ENCODE measurements at places on chromosomes 3 and 15.

DNA sequence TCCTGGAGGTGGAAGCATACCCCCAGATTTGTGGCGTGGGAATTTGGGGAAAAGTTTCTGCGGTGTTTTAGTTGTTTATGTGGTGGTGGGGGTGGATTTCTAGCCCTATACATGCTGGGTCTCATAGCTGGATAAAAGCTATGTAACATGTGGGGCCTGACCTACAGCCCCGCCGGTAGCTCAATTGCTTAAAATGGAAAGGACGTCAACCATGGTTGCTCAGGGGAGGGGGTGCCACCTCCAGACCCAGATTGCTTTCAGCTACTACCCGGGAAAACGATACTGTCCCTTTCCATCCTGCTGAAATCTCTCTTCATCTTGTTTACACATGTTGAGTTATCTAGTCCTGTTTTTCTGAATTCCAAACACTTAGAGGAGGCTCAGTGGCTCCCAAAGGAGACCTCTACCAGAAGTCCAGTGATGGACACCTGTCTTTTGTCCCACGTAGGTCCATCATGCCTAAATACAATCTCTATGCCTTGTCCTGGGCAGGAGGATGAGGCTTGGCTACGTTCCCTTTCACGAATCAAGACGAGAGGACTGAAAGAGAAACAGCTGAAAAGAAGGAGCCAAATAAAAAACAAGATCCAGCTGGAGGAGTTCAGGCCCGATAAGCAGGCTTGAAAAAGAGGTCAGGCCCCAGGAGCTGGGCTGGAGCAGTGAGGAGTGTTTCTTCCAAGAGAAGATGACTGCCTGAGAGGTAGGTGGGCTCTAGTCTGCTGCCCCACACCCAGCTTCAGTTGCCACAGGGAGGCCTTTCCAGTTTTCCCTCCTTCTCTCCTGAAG is 72.1 kb upstream of the TPRG1 start:
- DNase-seq = no peak

DNA sequence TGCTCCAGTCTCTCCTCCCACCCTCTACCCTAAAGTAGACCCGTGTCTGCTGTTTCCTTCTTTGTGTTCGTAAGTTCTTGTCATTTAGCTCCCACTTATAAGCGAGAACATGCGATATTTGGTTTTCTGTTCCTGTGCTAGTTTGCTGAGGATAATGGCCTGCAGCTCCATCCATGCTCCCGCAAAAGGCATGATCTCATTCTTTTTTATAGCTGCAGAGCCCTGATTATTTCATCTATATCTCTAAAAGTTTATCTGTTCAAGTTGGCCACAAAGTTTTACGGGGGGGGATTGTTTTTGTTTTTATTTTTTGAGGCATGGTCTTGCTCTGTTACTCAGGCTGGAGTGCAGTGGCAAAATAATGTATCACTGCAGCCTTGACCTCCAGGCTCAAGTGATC is 4.4 kb upstream of the NEO1 start:
- DNase-seq = no peak

- DNase-seq = no peak
These were observed 78.5 kb downstream of the KLHL25 start for GRCh38 chr15:85716261-85716660.

DNA sequence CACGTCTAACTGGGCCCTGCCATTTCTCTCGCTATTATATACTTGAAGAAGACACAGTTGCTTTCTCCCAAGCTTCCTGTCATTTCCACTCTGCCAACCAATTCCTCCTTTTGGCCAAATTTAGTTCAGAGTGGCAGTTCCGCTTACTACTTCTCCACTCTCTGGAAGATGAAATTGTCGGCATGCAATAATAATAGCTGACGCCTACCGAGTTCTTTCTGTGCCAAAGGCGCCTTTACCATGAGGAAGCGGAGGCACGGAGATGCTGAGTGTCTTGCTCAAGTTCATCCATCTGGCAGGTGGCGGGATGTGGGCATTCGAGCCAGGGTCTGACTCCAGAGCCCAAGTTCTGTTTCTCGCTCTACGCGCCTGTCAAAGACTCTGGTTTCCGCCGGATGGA is 14.6 kb upstream of the NRROS start:
- DNase-seq = no peak

DNA sequence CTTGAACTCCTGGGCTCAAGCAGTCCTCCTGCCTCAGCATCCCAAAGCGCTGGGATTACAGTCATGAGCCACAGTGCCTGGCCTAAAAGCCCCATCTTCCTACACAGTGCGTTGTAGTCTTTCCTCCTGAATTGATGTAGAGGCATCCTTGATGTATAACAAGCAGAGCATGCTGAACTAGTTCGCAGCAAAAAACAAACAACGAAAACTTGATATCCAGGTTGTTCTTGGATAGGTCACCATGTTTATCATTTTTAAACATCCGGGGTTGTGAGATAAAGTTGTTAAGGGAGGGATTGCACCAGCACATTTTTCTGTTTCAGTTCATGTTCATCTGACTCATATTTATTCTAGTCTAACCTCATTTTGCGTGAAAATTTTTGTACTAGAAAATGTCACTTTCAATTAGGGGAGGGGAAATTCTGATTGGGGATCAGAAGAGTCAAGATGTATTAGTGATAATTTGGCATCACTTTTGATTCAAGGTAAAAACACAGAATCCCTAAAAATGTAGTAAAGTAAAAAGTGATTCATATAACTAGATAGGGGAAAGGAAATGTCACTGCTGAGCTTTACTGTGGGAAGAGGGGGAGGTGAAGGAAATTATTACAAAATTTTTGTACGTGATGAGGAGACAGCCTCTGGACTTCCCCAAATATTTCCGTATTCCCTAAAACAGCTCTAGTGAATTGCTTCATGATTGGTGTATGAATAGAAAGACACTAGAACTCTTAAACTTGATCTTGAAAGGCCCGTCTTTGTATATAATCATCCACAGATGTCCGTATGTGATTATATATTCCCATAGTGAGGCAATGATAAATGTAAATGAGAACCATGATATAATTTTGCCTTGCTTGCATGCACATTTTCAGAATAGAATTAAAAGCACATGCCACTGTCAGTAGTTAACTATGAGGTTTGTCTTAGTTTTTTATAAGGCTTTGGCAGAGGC is 22.9 kb downstream of the RAB8B start:
- DNase-seq = no peak

- no peak for DNase-seq
These were observed 23.7 kb downstream of the PXYLP1 start for GRCh38 chr3:141255137-141255845.

Data from NCI-H1105 treated with DMSO at 0.1 percent for 48 hours (cell line).